ENCODE measurements at places on chromosomes 11 and 22.

DNA sequence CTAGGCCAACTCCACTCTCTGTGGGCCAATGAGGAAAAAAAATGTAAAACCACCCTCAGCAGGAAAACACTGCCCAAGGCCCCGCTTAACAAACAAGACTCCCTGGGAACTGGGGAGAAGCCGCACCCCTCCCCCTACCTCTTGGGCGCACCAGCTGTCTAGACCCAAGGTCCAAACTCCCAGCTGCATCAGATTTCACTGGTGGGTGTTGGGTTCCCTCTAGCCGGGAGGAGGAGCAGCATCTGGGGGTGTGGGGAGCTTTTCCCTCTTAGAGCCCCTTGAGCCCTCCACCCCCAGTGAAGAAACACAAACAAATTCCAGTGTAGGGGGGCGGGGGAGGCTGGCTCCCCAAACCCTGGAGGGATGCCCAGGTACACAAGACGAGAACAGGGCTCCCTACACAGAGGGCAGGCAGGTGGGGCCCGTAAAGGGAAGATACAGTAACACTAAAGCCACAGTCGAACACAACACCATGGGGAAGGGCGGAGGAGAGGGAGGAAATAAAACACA is 64.9 kb downstream of the NECTIN1 start:
- DNase-seq = no peak

GRCh38 chr11:123580557-123581275 is 73.7 kb downstream of the SCN3B start:
- DNase-seq = peak; percentile 55

DNA sequence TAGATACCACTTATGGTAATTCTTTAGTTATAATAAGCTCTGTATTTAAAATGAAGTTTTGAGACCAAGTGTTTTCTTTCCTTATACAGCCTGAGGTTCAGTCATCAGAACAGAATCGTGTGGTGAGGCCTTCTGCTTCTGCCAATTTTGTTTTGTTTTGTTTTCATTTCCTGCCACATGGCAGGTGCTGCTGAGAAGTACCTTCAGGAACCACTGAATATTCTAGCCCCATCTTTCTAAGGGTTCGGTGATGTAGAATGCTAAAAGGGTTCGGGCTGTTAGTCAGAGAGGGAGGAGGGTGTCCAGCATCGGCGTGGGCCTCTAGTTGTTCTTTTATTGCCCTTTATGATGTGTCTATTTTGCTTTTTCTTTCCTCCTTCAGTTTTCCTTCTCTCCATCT is 25.8 kb downstream of the TNRC6B start:
- peak; percentile 11 for DNase-seq

GRCh38 chr11:15845261-15845660 is 511.1 kb downstream of the SOX6 start:
- DNase-seq = no peak

DNA sequence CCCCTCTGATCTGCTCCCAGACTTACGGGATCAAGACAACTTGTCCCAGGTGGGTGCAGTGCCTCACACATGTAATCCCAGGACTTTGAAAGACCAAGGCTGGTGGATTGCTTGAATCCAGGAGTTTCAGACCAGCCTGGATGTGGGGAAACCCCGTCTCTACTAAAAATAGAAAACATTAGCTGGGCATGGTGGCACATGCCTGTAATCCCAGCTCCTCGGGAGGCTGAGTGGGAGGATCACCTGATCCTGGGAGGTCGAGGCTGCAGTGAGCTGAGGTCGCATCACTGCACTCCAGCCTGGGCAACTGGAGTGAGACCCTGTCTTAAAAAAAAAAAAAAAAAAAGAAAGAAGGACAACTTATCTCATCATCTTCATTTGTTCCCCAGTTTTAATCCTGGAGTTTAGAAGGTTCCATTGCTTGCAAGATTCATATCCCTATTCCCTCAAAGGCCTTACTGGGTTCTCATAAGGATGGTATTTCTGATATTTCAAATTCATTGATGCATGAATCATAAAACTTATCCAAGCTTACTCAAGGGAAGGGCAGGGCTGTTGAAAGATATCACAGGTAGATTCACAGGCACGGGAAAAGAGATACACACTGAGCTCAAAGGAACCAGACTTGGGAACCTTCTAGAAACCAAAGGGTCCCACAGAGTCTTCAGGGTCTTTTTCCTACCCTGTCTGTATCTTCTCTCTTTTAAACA is 14.6 kb downstream of the ENDOD1 start:
- DNase-seq = no peak

DNA sequence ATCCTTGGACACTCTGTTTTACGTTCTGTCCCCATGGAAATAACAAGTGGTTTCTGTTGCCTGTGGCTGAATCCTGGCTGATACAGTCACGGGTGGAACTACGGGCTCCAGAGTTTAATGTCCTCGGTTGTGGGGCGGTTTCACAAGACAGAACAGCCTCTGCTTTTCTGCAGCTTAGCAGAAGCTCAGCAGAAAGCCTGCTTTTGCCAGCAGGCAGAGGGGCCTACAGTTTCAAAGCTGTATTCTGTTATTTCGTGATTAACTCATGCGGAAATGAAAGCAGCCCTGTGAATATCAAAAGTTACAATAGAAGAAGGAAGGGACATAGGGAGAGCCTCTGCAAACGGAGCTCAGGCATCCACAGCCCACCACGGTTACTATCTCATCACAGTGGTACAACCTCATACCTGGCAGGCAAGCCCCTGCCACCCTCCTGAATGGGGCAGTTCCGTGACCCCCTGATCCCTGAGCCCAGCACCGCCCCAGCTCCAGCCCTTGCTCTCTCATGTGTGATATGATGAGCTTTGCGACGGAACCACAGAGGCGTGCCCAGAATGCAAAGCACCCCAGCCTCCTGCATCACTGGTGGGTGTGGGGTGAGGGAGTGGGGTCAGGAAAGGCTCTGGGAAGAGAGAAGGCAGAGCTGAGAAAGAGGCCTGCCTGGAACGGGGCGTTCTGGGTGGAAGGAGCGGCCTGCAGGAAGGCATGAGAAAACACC is 360.6 kb downstream of the BRD1 start:
- DNase-seq = no peak

DNA sequence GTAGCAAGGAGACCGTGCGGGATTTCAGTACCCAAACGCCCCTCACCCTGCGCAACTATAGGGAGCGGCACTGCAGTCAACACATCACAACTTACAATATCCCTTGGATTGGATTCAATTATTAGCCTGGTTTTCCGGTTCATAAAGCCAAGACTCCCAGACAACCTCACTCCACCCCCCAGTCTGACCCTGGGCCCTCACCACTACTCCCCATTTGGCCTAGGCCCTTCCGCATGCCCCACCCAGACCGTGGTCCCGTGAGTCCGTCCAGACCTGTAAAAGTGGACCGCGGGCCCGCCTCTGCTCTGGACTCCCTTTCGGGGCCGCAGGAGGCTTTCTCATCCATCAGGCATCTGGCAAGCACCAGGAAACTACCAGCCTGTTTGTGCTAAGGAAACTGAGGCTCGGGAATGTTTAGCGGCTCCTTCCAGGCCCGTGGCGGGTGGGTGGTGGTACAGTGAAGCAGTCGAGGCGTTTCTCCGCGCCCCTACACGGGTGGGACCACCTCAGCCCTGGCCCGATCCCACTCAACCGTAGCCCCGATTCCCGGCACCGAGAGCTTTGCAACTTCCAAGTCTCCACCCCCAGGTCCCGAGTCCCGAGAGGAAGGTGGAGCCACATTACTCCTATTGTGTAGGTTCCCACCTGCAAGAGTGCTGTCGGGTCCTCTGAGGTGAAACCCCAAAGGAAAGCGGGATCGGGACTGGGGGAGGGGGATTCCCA is 679 bp upstream of the DPP3 start:
- no peak for DNase-seq

- no peak for DNase-seq
Measured at GRCh38 chr11:130999992-131000770, 83.9 kb upstream of the SNX19 start.

DNA sequence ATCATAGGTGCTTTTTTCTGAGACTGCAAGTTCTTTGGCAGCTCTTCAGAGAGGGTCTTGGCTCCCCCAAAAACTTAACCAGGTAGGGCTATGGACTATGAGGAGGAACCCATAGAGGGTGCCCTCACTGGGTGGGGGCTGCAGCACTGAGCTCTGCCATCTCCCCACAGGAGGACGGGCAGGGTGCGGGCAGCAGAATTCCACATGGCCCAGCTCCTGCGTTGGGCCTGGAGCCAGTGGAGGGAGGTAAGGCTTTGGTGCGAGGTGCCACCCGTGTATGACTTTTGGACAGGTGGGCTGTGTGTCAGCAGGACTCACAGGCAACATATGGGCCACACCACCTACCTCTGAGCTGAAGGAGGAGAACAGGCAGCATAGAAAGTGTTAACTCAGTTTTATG is 58.4 kb downstream of the PISD start:
- no peak for DNase-seq

DNA sequence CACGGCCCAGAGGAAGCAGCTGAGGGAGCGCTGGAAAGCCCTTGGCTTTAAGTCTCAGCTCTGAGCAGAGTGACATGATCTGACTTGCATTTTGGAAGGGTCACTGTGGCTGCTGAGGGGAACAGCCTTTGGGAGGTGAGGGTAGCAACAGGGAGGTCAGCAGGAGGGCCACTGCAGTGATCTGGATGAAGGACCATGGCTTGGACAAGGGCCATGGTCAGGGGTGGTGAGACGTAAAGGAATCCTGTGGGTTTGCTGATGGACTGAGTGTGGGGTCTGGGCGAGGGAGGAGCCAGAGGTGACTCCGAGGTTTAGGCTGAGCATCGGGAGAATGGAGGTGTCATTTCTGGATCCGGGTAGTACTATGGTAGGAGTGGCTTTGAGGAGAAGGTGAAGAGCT is 33.3 kb downstream of the SGSM3 start:
- no peak for DNase-seq

GRCh38 chr11:84819537-84819936 is 807.6 kb downstream of the DLG2 start:
- no peak for DNase-seq

- no peak for DNase-seq
Measured at GRCh38 chr11:16959602-16960001, 54.6 kb downstream of the PLEKHA7 start.

- no peak for DNase-seq
Measured at GRCh38 chr11:126210871-126211235, 597 bp downstream of the RPUSD4 start.

DNA sequence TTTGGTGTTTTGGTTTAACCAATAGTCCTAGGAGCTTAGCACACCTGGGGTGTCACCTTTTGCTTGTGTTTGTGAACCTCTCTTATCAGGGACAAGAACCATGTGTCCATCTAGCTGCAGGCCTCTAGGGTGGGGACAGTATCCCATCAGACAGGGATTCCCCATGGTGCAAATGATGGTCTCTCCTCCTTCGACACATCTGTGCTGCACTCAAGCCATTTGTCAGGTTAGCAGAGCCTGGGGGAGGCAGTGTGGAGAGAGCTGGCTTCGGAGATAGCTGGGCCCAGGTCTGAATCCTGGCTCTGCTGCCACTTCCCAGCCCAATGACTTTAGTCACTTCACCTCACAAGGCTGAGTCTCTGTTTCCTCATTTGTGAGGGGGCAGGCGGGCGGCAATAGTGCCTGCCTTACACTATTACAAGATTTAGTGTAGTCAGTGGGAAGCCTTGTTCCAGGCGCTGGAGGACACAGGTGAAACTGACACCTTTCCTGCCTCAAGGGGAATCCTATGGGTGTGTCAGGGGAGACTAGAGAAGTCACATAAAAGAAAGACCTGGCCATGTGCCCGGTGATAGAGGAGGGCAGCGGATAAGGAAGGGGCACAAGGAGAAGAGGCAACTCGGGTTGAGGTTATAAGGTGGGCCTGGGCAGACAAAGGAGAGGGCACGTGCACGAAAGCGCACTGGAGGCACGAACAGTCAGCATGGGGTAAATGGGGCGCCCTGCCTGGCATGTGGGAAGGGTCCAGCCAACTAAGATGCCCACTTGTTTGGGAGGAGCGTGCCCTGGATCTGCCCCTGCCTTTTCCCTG is 12.6 kb downstream of the KLHL35 start:
- no peak for DNase-seq

DNA sequence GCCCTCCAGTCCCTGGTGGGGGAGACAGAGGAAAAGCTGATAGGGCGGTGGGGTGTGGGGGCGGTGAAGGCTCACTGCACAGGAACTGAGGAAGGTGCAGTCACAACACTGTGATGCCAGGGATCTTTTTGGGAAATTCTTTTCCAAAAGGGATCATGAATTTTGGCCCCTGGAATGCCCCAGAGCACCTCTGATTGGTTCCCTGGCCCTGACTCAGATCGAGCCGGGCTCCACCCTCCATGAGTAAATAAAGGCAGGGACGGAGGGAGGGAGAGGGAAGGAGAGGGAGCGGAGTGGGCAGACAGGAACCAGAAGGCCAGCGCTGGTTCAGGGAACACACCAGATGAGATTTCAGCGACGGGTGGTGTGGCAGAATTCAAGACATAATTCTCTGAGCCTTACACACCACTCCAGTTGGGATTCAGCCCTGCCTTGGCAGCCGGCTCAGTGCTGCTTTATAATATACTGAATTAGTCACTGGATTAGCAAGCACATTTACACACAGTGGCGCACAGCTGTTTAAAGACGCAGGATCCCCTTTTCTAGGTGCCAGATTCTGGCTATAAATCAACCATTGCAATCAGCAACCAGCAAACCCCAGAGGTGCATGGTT is 80.3 kb downstream of the ETS1 start:
- DNase-seq = no peak

GRCh38 chr22:31287818-31288495 is 4.3 kb downstream of the PIK3IP1 start:
- DNase-seq = no peak

DNA sequence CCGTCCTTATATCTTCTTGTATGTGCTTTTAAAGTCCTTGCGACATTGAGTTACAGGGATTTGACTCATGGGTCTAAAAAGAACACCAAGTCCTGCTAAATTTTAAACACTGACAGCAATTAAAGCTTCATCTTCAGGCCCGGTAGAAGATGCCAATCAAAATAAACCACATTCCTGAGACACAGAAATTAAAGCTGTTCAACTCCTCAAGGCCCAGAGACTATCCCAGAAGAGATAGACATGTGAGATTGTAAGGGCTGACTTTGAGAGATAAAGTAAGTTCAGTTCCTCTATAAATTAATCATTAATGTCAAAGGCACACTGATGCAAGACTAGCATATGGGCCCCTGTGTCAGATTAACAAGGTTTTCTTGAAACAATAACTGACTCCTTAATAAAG is 49.8 kb downstream of the OSBPL5 start:
- no peak for DNase-seq

DNA sequence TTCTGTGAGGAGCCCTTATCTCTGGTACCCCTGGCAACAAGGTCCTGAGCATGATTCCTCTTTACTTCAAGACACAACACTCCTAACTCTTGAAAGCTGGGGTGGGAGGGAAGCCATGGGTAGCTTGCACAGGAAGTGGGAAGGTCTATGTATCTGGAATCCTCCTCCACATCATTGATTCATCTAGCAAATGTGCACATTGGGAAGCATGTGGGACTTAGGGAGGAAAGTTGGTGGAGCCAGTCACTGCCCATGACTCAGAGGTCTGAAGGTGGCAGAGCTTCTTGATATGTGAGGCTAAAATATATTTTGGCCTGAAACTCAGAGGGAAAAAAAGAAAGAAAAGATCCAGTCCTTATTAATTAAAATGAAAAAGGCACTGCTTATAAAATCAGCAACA is 1000.9 kb downstream of the DLG2 start:
- no peak for DNase-seq

Measured in stimulated activated CD4-positive, alpha-beta T cell treated with anti-CD3 and anti-CD28 coated beads, TNF-alpha, amount 100 ng/mL, for 1 hour (primary cell).